ENCODE measurements at places on chromosomes 12 and 14. TPM values are rescaled to one million over a fixed set of nuclear protein-coding genes. Genes with fewer than 3 reads are reported as not detected.

GRCh38 chr14:83764656-83765599 is 1765.0 kb upstream of the FLRT2 start:
- no peak for DNase-seq

DNA sequence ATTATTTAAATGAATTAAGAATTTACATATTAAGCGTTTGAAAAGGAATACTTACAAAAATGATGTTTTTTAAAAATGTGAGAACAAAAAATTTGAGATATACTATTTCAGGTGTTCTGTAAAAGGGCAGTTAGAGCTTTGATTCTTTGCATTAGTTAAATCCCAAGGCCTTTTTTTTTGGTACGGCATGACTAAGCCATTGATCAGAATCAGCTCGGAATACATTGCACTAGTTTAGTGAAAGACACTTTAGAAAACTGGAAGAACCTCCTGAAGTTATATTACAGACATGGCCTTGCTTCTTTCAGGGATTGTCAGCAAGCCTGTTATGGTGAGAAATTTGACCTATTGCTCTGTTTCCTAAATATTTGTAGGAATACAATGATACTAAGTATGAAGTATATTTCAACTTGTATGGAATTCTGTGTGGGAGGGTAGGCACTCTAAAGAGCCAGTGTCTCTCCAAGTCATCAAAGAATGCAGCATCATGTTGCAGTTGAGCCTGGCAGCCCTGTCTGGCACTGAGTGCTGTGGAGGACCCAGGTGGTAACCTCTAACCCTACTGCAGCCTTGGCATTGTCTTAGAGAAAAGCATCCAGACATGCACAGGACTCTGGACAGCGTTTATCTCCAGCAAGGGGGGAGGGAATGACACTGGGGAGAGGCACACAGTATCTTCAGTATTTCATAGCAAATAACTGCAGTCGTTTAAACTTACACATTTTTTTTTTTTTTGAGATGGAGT is 1.5 kb downstream of the KLC1 start:
- no peak for DNase-seq

DNA sequence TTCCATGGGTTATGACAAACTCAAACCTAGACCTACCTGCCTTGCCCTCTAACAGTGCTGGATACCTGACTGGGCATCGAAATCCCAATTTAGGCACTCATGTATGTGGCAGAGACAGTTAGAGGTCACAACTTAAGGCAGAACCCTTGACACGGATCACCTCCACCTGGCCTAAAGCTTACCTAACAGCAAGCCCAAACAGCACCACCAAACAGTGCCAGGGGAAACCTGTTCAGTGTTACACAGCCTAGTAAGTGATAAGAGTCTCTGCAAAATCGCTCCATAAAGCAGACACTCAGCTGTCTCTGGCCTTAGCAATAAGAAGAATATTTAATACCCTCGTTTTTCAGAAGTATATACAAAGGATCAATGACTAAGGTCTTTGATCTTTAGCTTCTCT is 77.8 kb downstream of the SPPL3 start:
- DNase-seq = no peak

- DNase-seq = no peak
Observed at GRCh38 chr12:14883686-14884085, 2.0 kb downstream of the MGP start.

DNA sequence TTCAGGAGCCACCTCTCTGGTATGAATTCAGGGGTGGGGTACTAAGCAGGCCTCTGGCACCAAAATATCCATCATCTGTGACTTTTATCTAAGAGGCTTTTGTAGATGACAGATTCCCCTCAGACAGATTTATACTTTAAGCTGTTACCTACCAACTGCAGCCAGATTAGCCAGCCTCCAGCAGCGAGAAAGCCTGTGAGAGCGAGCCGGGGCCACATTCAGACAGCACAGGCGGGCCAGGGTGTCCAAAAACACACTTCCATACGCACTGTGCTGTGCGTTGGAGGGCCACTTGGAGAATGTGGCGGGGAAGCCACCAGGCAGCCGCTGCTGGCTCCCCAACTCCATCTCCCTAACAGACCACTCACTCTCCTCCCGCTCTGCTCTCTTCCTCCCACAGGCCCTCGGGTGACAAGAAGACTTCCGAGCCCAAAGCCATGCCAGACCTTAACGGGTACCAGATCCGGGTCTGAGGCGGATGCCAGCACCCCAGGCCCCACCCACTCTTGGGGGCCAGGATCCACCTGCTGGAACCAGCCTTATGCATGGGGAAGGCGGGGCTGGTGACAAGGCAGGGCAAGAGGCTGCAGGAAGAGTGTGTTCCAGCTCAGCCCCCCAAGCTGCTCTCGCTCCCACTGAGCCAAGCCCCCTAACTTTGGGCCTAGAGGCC is 17.4 kb downstream of the VASH1 start:
- DNase-seq = no peak

GRCh38 chr12:43179486-43179885 is 372.5 kb downstream of the ADAMTS20 start:
- no peak for DNase-seq

- no peak for DNase-seq
Observed at GRCh38 chr12:121899590-121899989, 11.0 kb downstream of the PSMD9 start.

DNA sequence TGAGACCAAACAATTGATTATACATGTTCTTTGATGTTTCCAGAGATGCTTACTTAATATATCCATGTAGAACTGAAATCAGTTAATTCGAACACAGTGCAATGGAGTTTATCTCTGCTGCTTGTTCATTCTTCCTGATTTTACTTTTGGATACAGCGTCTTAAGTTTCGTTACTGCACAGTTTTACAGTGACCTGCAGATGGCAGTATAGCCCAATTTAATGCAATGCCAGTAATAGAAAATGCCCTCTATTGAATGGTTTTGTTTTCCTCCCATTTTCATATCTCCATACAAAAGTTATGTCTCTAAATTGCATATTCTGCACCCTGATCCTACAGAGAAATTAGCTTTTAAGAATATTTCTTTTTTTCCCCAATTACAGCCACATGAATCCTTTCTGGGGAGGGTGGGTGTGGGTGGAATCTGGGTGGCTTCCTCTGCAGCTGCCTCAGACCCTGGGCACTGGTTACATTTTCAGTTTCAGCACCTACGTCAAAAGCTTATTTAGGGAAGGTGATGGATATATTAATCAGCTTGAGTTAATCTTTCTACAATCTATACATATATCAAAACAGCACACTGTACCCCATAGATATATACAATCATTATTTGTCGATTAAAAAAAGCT is 101.1 kb upstream of the DCD start:
- DNase-seq = no peak

GRCh38 chr14:81200054-81200453 is 20.7 kb downstream of the GTF2A1 start:
- DNase-seq = no peak

GRCh38 chr12:13387101-13387500 is 190.6 kb downstream of the EMP1 start:
- no peak for DNase-seq

DNA sequence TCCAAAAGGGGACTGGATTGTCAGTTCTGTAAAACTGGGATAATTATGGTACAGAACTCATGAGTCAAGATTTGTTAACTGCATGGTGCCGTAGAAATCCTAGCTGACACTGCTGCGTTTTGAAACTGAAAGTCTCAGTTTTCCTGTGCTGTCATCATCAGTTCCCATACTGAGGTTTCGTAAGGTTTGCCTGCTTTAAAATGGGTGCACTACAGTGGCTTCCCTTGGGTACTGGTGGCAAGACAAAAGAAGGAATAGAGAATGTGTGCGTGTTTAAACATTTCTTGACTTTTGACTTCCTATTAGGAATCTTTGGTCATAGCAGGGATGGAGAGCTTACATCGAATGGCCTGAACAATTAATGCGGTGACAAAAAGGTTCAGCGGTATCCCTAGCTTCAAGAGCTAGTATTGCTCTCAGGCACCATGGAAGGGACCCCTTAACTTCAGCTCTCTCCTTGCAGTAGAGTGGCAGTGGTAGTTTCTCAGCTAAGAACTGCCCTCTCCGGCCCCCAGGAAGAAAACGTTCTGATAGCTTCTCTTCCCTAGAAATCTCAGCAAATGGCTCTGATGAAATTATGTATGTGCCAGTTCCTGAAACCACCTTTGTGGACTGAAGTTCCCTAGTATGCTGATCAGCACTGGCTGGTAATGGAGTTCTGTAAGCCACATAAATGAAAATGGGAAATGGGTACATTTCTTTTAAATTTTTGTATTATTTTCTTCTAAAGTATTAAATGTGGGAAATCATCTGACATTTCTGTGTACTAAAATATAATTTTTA is 28.9 kb downstream of the ANO6 start:
- no peak for DNase-seq

GRCh38 chr14:68652433-68652690 is 140.5 kb downstream of the ZFP36L1 start:
- DNase-seq = no peak

DNA sequence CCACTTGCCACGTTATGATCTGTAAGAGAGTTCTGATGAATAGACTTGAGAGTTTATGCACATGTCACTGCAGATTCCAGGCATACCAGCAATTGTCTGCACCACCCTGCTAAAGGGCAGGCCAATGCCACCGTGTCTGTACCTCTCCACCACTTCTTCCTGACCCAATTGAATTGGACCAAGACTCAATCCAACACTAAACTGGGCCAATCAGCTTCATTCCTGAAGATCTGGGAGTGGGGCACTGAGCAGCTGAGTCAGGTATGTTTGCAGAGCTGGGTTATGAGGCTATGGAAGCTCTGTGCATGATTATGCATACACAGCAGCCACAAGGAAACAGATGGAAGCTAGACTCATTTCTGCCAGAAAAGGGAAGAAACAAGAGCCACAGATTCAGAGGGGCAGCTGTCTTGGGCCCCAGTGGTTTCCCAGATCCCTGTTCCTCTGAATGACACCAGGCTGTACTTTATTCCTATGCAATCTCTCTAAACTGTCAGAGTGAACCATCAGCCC is 28.0 kb downstream of the DAO start:
- DNase-seq = no peak

GRCh38 chr12:6627616-6628015 is 8.1 kb downstream of the LPAR5 start:
- no peak for DNase-seq

- DNase-seq = no peak
Observed at GRCh38 chr12:111841236-111841749, 735 bp upstream of the MAPKAPK5 start.

GRCh38 chr14:75069121-75069810 is at the start of gene ZC2HC1C:
Gene ZC2HC1C (plus strand): TSS chr14:75069641. CDS start chr14:75070574, 933 bp downstream.
- DNase-seq = peak; percentile 99

GRCh38 chr12:52976574-52977071 is 27.7 kb downstream of the KRT18 start:
- no peak for DNase-seq

GRCh38 chr12:132036063-132036683 is 86.4 kb downstream of the EP400 start:
- DNase-seq = no peak

GRCh38 chr12:95136598-95136997 is 63.2 kb upstream of the NR2C1 start:
- no peak for DNase-seq

Gene KICS2
- 6.8 TPM for total RNA-seq

Gene RIMBP2
- total RNA-seq = 1.1 TPM

Gene MMP17
- total RNA-seq = 4.7 TPM

Gene RASSF9
- total RNA-seq = 1.5 TPM

Gene CCDC196
- not detected for total RNA-seq

Gene KCNC2
- total RNA-seq = not detected

Gene TMEM63C
- total RNA-seq = 0.51 TPM

Gene AQP2
- not detected for total RNA-seq

Gene LYZ
- 81.9 TPM for total RNA-seq

Gene KCNA5
- total RNA-seq = 0.13 TPM

Gene SIX4
- total RNA-seq = 1.9 TPM

All from mesenteric fat pad (tissue), 1 donor.